Bronchus fibroblast of lung (primary cell): ENCODE measurements at places on chromosomes 7 and 10. TPM values are rescaled to one million over a fixed set of nuclear protein-coding genes. Genes with fewer than 3 reads are reported as not detected.

MRLN gene
- not detected in 2 replicates for total RNA-seq

CXCL12 gene
- total RNA-seq: 10.1 and 11.0 TPM in 2 replicates

HABP2 gene
- not detected in 2 replicates for total RNA-seq

HYAL4 gene
- total RNA-seq: not detected in 2 replicates

GCC1 gene
- total RNA-seq: 14.4 and 15.1 TPM in 2 replicates

PIK3AP1 gene
- total RNA-seq: not detected in 2 replicates

HEPACAM2 gene
- total RNA-seq: not detected in 2 replicates

SFRP4 gene
- not detected in 2 replicates for total RNA-seq

VWA2 gene
- not detected in 2 replicates for total RNA-seq

LDB3 gene
- total RNA-seq: 0.15 and 0.17 TPM in 2 replicates

CCDC172 gene
- not detected in 2 replicates for total RNA-seq

VENTX gene
- not detected in 2 replicates for total RNA-seq

TMEM178B gene
- under 0.01 TPM in 1 of 2 replicates, not detected in the other for total RNA-seq

NDUFB8 gene
- 263 and 269 TPM in 2 replicates for total RNA-seq

GNAT3 gene
- total RNA-seq: not detected in 2 replicates

PRTFDC1 gene
- total RNA-seq: 23.9 and 24.5 TPM in 2 replicates

AEBP1 gene
- total RNA-seq: 31.1 and 37.2 TPM in 2 replicates

ZFYVE27 gene
- total RNA-seq: 10.1 and 10.7 TPM in 2 replicates

CABCOCO1 gene
- total RNA-seq: 0.34 and 1.3 TPM in 2 replicates

KNDC1 gene
- total RNA-seq: 0.15 and 0.17 TPM in 2 replicates
